ENCODE measurements at places on chromosomes 2 and 18.

GRCh38 chr18:31204833-31205232, 42.2 kb upstream of the DSC1 start:
- no peak for DNase-seq

- DNase-seq: no peak
Measured at GRCh38 chr2:72000110-72000509, 147.6 kb downstream of the CYP26B1 start.

GRCh38 chr18:1252534-1252933, 347.9 kb downstream of the ADCYAP1 start:
- no peak for DNase-seq

DNA sequence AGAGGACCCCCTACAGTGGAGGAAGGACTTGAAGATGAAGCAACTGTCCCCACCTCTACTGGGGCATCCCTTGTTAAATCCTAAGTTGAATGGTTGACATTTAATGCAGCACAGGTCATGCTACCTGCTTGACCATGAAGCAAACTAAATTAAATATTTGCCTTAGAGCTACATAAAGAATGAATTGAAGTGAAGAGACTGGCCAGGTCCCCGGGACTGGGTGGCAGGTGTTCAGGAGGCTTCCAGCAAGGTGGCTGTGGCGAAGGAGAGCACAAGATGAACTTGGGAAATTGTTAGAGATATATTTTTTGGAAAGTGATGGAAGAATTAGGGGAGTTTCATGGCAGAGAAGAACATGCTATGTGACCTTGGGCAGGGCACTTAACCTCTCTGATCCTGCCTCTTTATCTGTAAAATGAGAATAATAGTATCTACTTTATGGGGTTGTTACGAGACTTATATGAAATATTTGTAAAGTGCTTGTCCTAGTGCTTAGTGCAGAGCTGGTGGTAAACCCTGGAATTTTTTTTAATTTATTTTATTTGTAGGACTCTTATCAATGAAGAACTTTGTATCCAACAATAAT, 37.3 kb downstream of the EFR3B start:
- DNase-seq: no peak
